Right atrium auricular region (tissue), 2 donors: ENCODE measurements at places on chromosomes 5 and 9.
A peak's percentile ranks its signal among the peaks of the same experiment; 100 is the strongest.

GRCh38 chr9:129365196-129365595, 187.1 kb upstream of the IER5L start:
- no peak for DNase-seq

- no peak for DNase-seq
These were observed 72.3 kb downstream of the SLF1 start for GRCh38 chr5:94690778-94691177.

DNA sequence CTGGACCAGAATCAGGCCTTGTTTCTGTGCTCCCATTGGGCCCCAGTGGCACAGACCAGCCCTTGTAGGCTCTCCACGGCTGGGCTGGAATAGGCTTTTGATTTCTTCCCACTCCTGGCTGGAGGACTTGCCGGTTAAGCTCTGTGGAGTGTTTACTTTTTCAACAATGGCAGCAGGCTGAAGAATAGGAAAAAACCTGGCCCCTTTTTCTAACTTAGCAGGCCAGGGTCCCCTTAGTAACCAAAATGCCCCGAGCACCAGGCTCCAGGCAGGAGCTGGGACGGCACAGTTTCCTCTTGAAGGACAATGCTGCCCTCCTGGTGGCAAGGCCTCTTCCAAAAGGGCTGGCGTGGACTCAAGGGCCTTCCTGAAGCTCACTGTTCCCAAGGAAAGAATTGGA, 230.3 kb downstream of the CRB2 start:
- no peak for DNase-seq

DNA sequence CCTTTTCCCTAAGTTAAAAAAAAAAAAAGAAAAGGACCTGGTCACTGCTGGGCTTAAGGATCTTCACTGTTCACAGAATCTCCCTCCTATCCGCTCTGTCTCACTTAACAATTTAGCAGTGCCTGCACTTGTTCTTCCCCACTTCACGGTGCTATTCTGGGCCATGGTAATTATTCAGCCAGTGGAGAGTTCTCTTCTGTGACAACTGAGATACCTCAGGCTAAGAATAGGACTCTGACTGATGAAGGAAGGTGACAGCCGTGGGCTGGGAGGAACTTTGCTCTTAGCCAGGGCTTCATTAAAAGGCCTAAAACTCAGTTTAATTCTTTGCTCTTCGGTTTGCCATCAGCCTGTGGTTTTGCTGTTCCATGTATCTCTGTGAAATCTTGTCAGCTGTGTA, 51.9 kb upstream of the ENTREP1 start:
- DNase-seq: no peak

DNA sequence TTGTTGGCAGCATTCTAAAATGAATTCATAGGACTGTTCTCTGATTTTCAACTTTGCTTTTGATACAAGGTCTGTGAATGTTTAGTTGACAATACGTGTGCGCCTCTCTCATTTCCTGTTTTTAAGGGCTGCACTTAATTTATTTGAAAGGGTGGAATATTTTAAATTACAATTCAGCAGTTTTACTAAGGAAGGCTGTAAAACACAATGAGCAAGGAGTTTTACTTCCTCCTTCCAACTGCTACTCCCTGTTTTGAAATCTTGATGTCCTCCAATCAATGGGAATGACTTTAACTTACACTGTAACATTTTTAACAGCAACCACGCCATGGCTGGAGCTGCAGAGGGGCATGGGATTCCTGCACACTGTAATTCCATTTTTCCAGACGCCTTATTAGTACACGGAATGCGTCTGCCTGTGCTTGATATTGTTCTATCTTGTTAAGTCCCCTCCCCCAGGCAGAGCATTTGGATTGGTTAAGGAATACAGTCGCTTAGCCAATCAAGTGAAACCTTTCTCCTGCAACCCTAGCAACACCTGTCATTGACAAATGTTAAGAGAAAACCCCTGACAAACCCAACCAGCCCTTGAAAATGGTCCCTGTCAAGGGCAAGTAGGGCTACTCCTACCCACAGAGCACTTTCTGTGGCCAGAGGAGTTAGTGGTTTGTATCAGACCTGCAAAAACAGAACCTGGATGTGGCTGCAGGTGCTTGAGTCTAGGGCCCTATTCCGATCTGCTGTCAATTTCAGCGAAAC, 12.5 kb upstream of the ZSWIM6 start:
- no peak for DNase-seq

DNA sequence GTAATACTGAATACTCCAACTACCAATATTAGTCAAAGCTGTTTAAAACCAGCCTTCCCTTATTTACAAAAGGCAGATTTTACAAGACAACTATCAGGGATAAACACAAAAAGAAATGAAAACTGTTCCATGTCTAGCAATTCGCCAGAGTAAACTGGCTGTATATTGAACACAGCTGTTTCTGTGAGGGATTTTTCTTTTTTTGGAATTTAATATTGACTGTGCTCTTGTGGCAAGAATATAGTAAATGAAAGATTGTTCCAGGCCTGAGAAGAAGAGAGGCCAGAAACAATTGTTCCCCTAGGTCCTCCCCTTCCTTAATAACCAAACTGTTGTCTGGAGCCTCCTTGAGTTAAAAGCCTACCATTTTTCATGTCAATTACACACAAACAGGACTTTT, 188.6 kb downstream of the PDE4D start:
- DNase-seq: no peak

GRCh38 chr5:14082973-14083372, 60.2 kb upstream of the TRIO start:
- no peak for DNase-seq

- DNase-seq: no peak
These were observed 18.9 kb downstream of the WNT8A start for GRCh38 chr5:138102454-138103318.

GRCh38 chr9:71549023-71549422, 219.3 kb downstream of the CEMIP2 start:
- no peak for DNase-seq

DNA sequence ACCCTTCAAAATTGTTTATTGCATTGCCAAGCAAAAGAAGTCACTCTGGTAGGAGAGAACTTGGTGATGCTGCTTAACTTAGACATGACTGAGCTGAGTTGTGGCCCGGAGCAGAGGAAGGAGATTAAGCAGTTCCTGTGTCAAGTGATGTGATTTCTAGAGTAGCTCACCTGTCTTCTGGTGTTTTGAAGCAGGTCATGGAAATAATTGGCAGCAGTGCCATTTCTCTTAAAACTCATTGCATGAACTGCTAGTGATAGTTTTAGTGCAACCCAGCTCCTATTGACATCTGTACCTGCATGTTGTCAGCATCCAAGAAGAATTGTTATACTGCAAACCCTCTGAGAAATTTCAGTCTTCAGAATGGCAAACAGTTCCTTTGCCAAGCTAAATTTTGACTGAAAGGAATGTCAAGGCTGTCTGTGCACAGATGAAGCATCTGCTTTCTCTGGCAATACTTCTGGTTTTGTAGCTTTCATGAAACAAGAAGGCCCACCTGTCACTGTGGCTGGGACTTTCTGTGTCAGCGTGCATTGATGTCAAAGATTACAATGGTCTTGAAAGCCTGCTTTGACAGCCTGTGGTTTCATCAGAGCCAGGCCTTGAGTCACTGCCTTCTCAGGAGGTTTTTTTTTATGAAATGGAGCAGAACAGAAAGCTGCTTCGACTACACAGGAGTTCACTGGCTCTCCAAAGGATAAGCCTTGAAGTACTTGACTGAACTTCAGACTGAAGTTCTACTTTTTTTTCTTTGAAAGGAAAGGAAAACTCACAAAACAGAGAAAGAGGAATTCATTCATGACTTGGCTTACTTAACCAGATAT, 90.6 kb downstream of the RALGPS1 start:
- DNase-seq: no peak

DNA sequence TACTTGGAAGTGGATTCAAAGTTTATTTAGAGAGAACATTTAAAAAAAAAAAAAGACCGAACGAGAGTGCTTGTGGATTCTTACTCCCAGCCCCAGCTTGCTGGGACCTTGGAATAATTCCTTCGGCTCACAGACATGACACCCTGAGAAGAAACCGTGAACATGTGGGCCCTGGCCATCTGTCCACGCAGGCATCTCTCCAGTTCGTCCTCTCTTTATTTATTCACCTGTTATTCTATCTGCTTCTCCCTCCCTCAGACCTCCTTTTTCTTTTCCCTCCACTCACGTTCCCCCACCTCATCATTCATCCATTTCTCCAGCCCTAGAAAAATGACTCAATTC, 93.7 kb upstream of the PHYKPL start:
- no peak for DNase-seq

DNA sequence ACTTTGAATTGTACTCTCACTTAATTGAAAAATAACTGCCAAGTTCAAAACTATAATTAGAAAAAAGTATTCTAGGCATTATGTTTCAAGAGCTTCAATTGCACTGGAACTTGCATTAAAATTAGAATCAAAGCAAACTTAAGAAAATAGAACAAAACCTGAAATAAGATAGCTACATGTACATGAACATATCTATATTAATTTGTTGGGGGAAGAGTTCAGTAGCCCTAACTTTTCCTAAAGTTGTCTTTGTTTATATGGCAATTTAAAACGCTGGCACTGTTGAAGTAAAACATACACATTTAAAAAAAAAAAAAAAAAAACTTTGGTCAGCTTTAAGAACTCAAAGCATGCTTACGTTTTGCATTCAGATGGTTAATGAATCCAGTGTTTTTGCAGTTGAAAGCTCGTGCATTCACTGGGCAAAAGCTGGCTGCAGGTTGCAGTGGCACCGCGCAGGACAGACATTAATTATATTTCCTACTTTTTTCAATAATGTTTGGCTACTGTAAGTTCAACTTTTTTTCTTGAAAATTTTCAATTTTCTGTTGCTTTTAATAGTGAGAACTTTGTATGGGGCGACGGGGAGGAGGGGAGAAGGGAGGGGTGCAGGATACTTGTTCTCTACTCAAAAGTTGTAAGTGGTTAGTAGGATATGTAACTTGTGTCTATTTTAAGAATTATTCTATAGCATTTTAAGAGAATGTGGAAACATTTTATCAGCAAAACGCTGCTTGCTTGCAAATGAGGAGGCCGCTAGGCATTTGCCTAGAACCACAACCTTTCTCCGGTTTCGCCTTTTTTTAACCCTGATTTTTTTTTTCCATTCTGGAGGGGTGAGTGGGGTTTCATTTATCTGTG, 3.9 kb downstream of the NR2F1 start:
- DNase-seq: no peak

DNA sequence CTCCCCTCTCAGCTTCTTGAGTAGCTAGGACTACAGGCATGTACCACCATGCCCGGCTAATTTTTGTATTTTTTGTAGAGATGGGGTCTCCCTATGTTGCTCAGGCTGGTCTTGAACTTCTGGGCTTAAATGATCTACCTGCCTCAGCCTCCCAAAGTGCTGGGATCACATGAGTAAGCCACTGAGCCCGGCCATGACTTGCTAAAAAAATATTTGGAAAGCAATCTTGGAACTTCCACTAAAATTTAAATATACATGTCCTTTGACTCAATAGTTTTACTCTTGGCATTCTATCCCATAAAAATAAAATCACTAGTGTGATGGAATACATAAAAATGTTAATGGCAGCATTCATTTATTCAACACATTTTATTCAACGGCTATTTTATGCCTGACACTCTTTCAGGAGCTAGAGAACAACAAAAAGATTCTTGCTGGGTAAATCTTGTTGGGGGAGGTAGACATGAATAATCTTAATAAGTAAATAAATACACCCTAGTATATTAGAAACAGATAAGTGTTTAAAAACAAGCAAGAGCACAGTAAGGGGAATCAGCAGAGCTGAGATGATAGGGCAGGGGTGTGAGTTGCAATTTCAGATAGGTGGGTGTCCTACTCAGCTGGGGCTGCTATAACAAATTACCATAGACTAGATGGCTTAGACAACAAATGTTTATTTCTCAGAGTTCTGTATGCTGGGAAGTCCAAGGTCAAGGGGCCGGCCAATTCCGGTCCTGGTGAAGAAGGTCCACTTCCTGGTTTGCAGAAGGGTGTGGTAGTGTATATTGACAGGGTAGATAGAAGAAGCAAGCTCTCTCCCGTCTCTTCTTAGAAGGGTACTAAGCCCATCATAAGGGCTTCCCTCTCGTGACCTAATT, 50.7 kb downstream of the KCNV2 start:
- DNase-seq: no peak

DNA sequence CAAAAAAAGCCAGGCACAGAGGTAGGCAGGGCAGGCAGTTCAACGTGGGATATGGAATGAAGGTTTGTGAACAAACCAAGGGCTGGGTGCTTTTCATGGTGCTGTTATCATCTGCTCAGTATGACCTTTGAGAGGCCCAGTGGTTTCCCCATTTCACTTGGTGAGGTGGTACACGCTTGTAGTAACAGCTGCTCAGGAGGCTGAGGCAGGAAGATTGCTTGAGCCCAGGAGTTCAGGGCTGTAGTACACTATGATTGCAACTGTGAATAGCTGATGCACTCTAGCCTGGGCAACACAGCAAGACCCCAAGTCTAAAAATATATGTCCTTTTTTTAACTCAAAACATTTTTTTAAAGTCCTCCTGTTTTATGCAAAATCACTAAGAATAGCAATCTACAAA, 174.8 kb downstream of the ENC1 start:
- no peak for DNase-seq

- DNase-seq: peak; percentile 21
These were observed 259.8 kb downstream of the NSG2 start for GRCh38 chr5:174305241-174305681.

DNA sequence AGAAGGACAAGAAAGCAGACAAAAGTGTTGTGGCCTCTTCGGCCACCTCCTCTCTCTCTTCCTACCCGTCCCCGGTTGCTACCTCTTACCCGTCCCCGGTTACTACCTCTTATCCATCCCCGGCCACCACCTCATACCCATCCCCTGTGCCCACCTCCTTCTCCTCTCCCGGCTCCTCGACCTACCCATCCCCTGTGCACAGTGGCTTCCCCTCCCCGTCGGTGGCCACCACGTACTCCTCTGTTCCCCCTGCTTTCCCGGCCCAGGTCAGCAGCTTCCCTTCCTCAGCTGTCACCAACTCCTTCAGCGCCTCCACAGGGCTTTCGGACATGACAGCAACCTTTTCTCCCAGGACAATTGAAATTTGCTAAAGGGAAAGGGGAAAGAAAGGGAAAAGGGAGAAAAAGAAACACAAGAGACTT, 2.4 kb downstream of the EGR1 start:
- DNase-seq: peak; percentile 63

- no peak for DNase-seq
These were observed 28.8 kb downstream of the CAMK4 start for GRCh38 chr5:111252799-111253545.

DNA sequence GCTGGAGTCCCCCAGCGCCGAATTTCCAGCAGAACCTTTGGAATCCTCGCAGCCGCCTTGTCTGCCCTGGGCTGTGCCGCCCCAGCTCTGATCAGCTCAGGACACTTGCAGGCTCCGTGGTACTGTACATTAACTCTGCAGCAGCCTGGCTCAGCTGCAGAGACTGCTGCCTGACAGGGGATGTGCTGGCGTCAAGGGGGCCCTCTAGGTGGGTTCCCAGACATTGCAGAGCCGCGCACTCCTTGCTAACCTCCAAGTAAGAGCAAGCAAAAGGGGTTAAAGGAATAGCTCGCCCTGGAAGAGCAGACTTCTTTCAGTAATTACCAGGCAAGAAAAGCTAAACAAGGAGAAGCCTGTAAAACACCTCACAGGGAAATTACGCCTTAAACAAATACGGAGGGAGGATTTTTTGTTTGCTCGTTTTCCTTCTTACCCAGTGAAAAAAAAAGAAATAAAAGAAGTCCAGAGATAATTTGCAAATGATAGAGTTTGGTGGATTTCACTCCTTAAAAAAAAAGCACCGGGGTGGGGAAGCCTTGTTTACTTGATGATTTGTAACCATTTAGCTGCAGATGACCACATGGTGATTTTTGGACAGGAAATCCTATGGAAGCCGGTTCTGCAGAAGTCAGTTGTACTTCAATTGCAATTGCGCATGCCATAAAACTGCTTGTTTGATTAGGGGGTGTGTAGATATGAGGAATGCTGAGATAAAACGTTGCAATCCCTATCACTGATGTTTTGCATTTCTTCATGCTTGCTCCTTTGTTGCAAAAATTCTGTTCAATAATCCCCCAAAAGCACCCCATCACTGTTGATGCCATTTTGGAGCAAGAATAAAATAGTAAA, 305.8 kb downstream of the PDE4D start:
- DNase-seq: peak; percentile 60
